Right lung (tissue), 10 donors: ENCODE measurements at places on chromosomes 5 and 9.

- no peak for DNase-seq
Observed at GRCh38 chr5:38725371-38725865, 120.4 kb upstream of the OSMR start.

DNA sequence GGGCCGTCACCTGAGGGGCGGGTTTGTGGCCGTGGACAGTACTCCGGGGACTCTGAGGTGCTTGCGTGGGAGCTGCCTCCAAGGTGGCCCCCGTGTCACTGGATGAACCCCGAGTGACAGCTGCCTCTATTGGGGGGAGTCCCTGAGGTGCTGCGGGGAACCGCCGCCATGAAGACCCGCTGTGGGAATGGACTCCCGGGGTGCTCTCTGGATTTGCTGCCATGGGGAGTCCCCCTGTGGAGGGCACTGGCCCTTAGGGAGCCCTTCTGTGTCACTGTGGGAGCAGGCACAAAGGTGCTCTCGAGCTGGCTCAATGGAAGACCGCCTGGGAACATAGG, 100.2 kb upstream of the CCL21 start:
- no peak for DNase-seq

DNA sequence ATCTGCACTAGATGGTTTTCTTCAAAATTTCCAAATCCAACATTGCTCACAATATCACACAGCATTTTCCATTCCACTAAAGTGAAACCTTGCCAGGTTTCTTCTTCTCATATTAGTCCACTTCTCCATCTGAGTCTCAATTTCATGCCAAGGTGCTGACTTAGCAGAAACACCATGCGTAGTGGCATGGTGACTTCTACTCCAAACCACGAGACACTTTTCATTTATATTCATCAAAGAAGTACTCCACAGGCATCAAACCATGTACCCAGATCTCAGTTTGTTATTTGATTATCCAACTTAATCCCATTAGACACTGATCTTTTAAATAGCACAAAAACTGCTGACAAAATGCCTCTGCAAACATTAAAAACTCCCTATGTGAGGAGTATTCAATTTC, 233.4 kb upstream of the ITGA1 start:
- DNase-seq: no peak

DNA sequence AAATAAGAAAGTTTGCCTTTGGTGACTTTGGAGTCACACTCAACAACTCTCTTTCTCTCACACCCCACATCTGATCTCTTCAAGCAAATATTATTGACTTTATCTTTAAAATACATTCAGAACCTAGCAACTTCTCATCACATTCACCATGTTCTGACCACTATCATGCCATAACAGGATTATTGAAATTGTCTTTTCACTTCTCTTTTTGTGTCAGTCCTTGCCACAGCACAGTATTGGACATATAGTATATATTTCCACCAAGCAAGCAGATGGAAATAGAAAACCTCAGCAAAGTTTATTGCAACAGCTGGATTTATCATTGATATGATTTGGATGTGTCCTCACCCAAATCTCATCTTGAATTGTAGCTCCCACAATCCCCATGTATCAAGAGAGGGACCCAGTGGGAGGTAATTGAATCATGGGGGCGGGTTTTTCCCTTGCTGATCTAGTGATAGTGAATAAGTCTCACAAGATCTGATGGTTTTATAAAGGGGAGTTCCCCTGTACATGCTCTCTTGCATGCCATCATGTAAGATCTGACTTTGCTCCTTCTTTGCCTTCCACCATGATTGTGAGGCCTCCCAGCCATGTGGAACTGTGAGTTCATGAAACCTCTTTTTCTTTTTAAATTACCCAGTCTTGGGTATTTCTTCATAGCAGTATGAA, 26.9 kb upstream of the ITGA1 start:
- no peak for DNase-seq

DNA sequence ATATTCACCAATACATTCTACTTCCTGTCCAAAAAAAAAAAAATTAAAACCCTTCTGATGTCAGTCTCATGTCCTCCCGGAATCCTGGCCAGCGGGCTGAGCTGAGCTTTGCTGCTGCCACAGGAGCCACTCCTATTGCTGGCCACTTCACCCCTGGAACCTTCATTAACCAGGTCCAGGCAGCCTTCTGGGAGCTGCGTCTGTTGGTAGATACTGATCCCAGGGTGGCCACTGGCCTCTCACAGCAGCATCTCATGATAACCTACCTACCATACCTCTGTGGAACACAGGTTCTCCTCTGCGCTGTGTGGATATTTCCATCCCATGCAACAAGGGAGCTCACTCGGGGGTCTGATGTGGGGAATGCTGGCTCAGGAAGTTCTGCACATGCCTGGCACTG, 21.0 kb upstream of the NPM1 start:
- DNase-seq: no peak
